ENCODE measurements at places on chromosomes 7 and 10.

DNA sequence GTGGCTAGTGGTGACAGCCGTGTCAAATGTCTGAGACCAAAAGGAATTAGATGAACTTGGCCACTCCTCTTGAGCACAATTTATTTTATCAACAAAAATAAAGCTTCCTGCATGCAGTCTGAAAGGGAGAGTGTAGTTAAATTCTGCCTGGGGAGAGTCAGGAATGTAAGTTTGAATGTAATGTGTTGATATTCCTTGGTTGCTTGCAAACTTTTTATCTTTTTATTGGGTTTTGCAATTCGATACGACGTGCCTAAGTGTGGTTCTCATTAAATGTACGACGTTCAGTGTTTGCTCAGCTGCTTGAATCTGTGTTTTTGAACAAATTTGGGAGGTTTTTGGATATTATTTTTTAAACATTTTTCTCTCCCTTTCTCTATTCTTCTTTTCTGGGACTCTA lies 839.9 kb downstream of the CCSER2 start:
- no peak for DNase-seq

DNA sequence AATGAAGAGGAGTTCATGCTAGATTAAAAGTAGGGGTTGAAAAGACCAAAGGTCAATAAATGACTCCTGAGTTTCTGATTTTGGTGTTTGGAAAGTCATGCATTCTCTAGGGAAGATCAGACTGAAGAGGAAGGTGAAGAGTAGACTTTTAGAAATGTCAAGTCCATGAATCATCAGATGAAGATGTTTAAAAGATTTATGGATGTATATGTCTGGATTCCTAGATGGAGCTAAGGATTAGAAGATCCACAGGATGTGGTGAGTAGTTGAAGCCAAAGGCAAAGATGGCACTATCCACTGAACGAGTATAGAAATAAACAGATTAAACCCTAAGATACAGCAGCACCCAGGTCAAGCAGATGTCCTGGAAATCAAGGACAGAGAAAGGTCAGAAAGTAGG lies 298.5 kb downstream of the GPAM start:
- DNase-seq, result no peak

GRCh38 chr10:128940081-128940480 lies 527.0 kb upstream of the MGMT start:
- no peak for DNase-seq

DNA sequence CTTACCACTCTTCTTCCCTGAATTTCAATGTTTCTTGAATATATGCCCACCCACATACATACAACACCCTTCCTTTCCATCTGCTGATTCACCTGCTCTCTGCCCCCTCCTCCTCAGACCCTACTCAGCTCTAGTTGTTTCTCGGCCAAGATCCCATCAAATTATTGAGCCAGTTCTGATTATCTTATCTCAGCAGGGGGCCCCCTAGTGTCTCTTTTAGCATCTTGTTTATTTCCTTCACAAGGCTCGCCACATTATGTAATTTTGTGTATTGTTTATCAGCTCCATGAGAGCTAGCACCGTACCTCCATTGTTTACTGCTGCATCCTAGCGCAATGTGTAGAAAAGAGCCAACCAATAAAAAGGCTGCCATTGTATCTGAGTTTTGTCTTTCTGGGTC lies 71.9 kb downstream of the FAM13C start:
- DNase-seq, result no peak

DNA sequence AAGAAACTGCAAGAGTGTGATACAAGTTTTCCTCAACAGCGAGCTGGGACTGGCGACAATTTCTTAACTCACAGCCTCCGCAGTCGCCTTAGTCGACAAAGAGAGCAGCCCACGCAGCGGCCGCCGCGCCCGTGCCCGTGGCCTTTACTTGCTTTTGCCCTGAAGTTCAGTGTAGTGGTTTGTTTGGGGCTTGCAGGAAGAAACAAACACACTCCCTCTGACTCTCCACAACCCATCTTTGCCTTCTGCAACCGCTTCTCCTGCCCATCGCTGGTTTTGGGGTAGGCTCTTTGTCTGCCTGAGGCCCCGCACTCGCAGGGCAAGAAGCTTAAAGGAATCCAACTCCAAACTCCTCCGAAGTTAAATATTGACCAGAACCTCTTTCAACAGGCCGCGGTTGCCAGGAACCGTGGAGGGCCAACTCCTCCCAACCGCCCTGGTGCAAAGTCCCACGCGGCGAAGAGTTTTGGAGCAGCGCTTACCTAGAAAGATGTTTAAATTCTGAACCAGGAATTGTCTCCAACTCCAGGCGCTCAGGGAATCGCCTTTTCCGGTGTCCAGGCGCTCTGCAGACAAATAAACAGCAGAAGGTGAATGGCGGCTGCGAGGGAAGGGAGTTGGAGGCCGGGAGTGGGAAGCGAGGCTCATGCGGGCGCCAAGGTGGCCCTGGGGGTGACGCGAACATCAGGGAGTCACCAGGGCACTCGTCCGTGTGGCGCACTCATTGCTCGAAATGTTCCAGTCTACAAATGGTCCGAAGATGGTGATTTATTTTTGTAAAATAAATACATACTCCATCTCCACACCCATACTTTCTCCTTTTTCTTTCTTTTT lies 8.3 kb downstream of the HOXA4 start:
- no peak for DNase-seq

DNA sequence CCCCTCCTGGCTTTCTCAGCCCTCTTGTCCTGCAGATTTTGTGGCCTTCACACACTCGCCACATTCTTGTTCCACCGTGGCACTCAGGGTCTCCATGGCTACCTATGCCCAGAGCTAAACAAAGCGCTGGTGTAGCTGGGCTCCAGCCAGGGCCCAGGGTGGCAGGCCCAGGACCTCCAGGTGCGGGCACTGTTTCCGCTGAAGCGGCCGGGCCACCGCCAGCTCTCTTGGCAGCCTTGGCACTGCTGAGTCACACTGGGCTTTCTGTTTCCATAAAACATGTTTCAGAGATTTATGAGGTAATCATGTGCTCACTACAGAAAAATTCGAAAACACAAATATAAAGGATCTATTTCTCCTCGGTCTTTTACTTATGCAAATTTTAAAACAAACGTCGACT lies 51.3 kb downstream of the AOC1 start:
- no peak for DNase-seq

GRCh38 chr10:21516242-21517131 lies 9.0 kb downstream of the SKIDA1 start:
- DNase-seq, result no peak

DNA sequence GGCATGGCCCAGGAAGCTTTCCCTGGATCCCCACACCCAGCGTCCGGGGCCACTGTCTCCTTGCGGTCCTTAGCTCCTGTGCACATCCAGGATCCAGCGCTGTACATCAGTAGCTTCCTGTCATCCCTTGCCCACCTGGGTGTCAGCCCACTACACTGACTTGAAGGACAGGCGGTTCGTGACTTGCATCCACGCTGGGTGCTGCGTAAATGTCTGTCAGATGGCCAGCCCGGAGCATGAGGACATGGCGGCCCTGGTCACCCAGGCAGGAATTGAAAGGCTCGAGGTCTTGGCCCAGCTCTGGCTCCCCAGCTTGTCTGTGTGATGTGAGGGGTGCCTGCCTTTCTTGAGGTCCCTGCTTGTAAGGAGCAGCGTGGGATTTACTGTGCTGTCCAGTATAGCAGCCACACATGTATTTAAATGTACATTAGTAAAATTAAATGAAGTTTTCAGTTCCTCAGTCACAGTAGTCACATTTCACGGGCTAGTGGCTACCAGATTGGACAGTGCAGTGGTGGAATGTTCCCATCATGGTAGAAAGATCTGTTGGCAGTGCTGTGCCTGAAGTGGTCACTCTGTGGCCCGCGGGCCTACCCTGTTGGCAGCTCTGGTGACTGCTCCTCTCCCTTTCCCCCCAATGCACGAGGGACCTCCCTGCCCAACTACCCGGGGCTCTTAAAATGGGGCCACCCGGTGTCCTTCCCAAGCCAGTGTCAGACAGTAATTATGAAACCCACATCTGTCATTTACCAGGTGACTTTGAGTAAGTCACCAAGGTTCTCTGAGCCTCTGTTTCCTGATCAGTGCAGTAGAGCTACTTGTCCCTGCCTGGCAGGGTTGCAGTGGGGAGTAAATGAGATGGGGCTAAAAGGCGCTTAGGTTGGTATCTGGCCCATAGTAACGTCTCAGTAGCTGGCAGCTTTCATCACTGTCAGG lies 97.8 kb upstream of the PPIF start:
- DNase-seq, result no peak

DNA sequence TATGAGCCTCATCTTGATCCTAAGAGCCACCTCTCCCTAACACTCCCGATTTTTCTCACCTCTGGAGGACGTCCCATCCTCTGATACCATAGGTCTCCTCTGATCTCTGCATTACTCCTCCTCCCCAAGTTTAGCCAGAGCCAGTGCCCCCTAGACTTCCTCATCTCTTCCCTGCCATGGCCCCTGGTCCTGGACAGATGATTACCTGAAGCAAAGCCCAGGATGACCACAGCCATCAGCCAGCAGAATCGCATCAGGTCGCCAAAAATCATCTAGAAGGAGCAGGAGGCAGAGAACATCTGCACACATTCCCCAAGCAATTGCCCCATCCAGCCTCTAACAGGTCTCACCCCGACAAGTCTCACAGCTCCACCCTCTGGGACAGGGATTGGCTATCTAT lies 11.7 kb downstream of the TRPV6 start:
- DNase-seq, result no peak

DNA sequence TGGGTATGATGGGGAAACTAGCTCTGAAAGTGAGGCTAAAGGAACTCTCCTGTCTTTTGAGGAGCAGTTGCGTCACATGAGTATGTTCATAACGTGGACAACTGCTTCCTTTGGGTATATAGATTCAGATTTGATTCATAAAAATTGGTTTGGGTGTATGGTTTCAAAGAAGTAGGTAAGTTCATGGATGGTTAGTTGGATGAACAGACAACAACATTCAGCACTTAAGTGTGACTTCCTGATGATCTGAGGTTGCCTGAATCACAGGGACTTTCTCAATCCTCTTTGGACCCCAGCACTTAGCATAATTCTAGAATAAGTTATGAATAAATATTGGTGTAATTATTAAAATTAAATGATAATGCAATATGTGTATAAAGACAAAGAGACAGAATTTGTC lies 43.4 kb downstream of the MACC1 start:
- DNase-seq, result no peak

DNA sequence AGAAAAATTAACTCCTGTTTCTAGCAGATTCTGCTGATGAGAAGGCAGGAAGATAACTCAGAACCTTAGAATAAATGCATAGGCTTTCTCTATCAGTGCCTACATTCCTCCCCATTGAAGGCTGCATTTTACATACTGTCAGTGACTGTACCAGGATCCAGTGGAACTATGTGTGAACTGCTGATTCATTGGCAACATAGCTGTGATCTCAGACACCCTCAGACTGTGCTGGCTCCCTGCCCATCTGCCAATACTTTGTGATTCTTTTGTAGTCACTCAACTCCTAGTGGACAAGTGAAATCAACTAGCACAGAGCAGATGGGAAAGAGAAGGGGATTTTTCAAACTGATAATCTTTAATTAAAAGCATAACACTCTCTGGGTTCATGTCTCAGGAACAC lies 375.8 kb downstream of the MDFIC start:
- DNase-seq, result no peak

GRCh38 chr10:7491949-7492659 lies 81.3 kb upstream of the SFMBT2 start:
- DNase-seq, result no peak

DNA sequence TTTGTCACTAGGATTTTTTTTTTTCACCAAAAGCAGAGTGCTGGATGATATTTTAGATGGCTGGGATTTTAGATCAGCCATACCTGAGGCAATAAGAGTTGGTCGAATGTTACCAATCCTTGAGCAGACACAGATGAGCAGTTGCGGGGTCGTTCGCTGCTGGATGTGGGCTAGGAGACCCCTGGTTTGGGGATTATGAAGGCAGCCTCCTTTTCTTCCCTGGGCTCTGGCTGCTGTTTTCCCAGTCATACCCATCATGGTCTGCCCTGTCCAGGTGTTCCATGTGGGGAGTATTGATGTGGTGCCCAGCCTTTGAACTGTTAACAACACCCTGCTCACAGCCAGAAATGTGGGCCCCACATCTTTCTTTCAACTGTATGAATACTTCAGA lies 5.0 kb downstream of the PTPRE start:
- DNase-seq, result no peak

DNA sequence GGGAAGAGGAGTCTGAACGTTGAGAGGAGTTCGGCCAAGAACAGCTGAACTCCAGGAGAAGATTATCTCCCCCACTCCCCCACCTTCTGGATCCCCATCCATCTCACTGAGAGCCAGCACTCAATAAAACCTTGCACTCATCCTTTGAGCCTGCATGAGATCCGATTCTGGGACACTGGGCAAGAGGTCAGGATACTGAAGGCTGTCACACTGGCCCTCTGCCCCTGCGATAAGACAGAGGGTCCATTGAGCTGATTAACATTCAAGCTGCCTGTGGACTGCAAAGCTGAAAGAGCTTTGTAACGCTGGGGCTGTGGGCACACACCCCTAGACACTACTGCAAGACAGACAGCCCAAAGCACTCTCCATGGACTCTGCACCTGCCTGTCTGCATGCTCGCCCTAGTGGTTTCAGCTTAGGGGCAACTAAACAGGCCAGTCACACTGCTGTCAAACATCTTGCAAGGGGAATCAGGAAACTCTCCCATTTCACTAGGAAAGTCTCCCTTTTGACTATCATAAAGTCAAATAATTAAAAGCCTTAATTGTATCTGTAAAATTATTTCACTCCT lies 42.3 kb upstream of the CNTNAP2 start:
- no peak for DNase-seq

DNA sequence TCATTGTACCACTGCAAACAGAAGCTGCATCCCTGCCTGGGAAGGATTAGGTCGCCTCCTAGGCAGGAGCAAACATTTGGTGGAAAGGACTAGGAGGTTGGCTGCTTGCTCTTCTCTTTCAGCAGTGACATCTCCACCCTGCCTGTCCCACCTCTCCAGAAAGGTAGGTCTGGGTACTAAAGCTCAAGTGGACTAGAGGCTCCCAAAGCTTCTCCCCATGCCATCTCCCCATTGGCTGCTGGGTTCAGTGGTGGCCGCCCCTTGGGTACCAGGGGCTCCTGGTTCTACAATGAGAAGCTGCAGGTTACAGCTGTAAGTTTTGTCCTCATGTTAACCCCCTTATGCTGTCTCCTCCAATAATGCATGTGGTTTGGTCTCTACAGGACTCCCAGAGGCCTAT lies 180.7 kb upstream of the MKI67 start:
- DNase-seq, result no peak

- DNase-seq, result no peak
These were observed 45.3 kb downstream of the BTBD16 start for GRCh38 chr10:122316224-122316884.

DNA sequence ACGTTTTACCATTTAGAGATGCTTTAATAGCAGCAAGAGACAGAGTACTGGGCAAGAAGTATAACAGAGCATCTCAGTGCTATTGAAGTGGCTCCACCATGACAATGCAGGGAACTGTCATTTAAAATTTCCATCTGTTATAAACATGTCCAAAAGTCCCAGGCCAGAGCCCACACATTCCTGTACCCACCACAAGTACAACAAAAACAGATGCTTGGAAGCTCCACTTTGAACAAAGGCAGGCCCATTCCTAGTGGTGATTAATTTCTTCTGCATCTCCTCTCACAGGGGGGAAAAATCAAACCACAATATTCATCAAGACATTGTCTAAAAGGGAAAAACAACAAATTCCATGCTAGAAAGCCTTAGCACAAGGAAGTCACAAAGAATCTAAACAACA lies 627.9 kb downstream of the PARD3 start:
- DNase-seq, result no peak
